Nephron progenitor cell (in vitro differentiated cells): ENCODE measurements at places on chromosomes 6 and 20.
A peak's percentile ranks its signal among the peaks of the same experiment; 100 is the strongest.

DNA sequence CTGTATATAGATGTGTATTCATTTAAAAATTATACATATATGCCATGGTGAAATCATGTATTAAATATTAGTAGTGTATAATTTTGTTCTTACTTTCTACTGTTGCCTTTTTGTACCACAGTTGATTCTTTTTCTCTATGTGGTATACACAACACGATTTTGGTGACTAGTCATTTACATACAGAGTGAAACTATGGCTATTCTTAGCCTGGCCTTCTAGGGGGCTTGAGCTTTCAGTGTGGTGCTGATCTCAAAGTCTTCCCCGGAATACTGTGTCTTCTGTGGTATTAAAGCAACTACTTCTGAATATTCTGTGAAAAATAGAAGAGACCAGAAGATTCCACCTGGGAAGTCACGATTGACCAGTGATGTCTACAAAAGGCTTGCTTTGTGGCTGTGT lies 301.9 kb downstream of the UTRN start:
- no peak for DNase-seq

- peak; percentile 38 for DNase-seq
These were observed 792 bp downstream of the SLC23A2 start for GRCh38 chr20:5000263-5001173.

GRCh38 chr20:11320033-11320432 lies 597.7 kb upstream of the BTBD3 start:
- no peak for DNase-seq

DNA sequence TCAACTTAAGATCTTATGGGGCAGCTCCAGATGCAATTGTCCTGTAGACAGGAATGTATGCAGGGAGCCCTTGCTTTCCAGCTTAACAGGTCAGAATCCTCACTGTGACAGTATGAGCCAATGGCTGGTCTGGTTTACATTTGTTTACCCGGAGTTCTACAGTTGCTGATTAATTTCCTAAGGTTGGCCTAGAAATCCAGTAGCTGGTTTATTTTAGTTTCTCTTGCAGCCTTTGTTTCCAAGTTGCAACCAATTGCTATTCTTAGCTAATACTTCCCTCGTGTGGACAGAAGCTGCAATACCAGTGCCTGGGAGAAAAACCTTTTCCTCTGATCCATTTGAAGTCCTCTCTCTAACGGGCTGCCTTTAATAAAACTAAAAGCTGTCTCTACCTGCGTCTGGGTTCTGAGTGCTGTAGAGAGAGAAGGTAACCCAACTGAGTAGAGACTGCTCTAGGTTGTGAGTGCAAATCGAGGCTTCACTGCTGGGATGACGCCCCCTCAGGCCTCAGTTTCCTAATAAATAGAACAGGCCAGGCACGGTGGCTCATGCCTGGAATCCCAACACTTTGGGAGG lies 45.9 kb downstream of the ZNF217 start:
- DNase-seq: peak; percentile 37

GRCh38 chr6:133895573-133896343 lies 6.8 kb downstream of the TCF21 start:
- DNase-seq: peak; percentile 54

GRCh38 chr6:119612176-119612891 lies 262.8 kb upstream of the MAN1A1 start:
- DNase-seq: no peak

- DNase-seq: no peak
These were observed 54.5 kb upstream of the ARMC2 start for GRCh38 chr6:108793516-108794251.

DNA sequence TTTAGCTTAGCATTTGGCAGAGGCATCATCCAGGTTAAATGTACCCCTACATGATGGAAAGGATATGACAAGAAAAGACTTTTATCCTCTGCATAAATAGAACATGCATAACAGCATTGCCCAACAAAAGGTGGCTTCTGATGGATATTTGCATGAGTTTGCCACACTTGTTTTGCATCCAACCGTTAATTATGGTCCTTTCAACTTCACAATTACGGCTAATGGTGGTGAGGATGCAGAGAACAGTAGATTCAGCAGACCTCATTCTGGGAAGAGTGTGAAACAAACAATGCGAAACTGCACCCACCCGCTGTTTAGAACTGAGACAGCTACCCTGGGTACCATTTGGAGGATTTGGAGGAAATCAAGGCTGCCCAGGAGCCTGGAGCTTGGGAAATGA lies 690.9 kb upstream of the CHD6 start:
- DNase-seq: no peak

- no peak for DNase-seq
These were observed 136.9 kb upstream of the SLC22A16 start for GRCh38 chr6:110613356-110613755.

- DNase-seq: no peak
These were observed 5.5 kb upstream of the UTRN start for GRCh38 chr6:144279484-144280150.

- DNase-seq: no peak
These were observed 89.9 kb upstream of the ASF1A start for GRCh38 chr6:118804091-118804490.

DNA sequence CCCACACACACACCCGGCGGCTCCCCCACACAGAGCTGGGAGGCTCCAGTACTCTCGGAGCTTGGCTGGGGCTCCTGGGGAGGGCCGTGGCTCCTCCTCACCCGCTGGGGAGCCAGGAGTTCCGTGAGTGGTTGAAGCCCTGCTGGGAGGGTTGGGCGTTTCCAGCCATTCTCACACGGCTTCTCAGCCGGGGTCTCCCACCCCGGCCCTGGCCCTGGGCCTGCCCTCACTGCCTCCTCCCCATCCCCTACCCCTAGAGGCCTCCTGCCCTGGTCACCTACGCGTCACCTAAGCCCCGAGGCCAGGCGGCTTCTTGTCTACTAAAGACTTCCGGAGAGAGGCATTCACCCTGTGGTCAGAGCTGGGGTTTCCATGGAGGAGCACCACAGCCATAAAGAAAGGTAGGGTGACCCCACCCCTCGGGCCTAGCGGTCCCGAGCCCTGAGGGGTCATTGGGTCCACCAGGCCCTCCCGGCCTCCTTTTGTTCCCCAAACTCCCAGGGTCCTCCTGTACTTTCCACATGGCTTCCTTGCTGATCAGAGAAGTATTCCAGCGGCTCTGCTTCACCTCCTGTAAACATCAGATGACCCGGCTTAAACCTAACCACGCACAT lies 99.3 kb downstream of the TTLL2 start:
- no peak for DNase-seq

- no peak for DNase-seq
These were observed 19.6 kb upstream of the PIM1 start for GRCh38 chr6:37150314-37150713.

DNA sequence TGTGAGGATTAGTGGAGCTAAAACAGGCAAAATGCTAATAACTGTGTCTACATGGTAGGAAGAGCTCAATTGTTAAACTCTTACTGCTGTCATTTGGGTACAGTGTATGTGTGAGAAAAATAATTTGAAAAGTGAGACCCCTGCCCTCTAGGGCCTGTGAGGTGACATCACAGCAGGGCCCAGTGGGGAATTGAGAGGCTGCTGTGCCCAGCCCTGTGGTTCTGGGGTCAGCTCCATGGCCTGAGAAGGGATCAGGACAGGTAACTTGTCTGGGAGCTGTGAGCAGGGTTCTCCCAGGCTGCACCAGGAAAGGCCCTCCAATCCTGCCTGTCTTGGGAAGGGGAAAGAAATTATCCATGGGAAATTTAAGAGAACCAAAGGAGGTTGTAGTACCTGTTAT lies 1.3 kb downstream of the SIRPB1 start:
- no peak for DNase-seq

GRCh38 chr20:25592135-25592852 lies 7.0 kb upstream of the NINL start:
- no peak for DNase-seq

GRCh38 chr6:135231469-135231844 lies 50.3 kb downstream of the MYB start:
- no peak for DNase-seq

DNA sequence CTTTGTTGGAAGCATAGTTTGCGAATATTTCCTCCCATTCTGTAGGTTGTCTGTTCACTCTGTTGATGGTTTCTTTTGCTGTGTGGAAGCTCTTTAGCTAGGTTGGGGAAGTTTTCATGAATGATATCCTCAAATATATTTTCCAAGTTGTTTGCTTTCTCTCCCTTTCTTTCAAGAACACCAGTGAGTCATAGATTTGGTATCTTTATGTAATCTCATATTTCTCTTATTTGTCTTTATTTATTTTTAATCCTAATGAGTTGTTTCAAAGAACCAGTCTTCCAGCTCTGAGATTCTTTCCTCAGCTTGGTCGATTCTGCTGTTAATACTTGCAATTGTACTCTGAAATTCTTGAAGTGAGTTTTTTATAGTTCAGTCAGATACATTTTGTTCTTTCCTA lies 628.0 kb upstream of the ID4 start:
- DNase-seq: no peak

DNA sequence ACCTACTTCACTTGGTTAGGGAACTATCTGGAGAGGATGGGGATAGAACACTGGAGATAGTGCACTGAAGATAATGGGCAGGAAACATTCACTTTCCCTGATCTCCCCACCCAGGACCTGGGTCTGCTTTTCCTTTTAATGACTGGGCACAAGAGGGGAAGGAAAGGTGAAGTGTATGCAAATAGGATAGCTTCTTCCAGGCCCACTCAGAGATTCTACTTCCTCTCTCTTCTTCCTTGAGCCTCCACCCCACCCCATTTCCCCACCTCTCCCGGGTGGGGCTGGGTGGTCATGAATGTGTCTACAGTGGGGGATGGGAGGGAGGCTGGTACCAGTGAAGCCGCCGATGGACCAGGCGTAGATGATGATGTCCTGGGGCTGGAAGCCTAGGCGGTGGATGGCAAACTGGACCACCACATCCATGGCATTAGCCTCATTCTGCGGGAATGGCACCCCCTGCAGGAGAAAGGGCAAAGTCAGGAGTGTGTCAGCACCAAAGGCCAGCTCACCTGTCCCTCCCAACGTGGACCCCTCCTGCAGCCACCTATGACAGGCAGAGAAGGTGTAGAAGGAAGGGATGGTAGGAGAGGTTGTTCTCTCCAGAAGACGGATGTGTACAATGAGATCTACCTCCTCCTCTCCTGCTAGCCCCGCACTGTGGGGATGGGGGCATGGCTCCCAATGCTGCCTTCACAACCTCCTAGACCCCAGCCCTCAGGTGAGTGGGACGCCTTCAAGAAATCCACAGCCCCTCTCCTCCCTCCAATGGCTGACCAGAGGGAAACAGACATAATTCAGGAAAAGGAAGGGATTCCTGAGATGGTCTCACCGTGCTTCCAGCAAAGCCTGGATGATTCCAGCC lies 8.6 kb upstream of the LY6G5C start:
- no peak for DNase-seq

GRCh38 chr6:108005961-108006360 lies 48.0 kb upstream of the SEC63 start:
- no peak for DNase-seq

- no peak for DNase-seq
These were observed 27.7 kb downstream of the EIF2S2 start for GRCh38 chr20:34084227-34084923.

- DNase-seq: no peak
These were observed 11.8 kb downstream of the MAS1 start for GRCh38 chr6:159902620-159903019.

DNA sequence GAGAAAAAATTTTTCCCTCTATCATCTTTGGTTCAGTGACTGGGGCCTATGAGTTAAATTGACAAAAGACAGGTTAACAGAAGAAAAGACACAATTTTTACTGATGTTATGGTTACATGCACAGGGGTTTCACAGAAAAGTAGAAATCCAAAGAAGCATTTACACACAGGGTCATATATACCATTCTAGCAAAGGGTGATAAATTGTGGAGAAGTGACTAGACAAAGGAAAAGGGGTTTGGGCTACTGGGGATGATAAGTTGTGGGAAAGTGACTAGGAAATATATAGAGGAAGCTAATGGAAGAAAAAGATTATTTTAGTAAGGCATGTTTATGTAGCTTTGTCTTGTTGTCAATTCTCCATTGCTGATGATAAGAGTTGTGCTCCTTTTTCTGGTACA lies 276.7 kb upstream of the JARID2 start:
- DNase-seq: no peak

DNA sequence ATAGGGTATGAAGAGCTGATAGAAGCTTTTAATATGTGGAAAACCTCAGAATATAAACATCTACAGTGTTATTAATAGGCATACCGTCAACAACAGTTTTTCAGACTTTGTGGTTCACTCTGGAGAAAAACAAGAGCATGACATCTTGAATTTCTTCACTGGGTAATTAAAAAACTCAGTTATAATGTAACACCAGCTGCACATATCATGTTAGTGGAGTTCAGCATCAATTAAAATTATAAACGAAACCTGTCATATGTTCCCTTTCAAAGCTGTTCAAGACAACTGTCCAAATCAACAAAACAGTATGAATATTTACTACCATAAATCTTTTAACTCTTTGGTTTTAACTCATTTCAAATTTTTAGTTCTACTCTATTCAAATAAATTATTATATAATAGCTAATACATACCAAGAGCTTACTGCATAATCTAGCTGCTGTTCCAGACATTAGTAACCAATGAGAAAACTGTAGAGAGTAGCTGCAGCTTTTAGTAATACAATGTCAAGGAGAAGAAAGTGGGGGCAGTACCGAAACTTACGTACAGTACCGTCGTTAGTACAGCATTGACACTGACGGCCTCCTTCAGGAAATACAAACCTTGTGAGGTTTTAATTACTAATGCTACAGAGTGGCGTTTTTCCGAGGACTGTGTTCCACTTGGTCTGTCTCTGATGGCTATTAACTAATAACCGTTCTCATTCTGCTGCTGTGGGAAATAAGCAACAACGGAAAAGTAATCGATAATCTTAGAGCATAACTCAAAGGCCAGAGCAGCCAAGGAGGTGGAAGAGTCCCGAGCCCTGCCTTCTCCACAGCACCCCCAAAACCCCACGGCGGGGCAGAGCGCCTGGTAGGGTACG lies 532 bp upstream of the PM20D2 start:
- no peak for DNase-seq

GRCh38 chr6:144394210-144394609 lies 109.1 kb downstream of the UTRN start:
- no peak for DNase-seq

- peak; percentile 85 for DNase-seq
These were observed 11.7 kb upstream of the ZNF311 start for GRCh38 chr6:29016559-29017427.

GRCh38 chr6:145329257-145329656 lies 406.1 kb downstream of the EPM2A start:
- no peak for DNase-seq

- DNase-seq: no peak
These were observed 394.6 kb upstream of the JARID2 start for GRCh38 chr6:14851281-14851680.

DNA sequence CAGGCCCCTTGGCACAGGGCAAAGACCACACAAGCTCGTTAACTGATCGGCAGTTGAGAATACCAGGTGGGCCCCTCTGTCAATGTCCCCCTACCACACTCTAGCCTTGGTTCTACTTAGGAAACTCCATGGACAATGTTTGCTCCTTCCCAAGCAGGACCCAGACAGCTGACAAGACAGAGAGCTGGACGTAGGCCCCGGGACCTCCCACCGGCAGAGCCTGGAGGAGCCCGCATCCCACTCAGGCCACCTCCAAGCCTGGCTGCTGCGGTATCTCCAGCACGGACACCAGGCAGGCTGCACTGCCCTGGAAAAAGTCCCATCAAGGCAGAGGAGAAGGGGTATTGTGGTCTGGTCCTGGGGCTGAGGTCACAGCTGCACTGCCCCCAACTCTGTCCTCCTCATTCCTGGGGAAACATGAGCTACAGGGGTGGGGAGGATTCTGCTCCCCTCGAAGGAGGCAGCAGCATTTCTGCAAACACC lies 6.2 kb upstream of the GRM4 start:
- no peak for DNase-seq

- peak; percentile 47 for DNase-seq
These were observed 955 bp downstream of the DLL1 start for GRCh38 chr6:170289951-170290295.
